ENCODE measurements at places on chromosomes 12 and 14.

DNA sequence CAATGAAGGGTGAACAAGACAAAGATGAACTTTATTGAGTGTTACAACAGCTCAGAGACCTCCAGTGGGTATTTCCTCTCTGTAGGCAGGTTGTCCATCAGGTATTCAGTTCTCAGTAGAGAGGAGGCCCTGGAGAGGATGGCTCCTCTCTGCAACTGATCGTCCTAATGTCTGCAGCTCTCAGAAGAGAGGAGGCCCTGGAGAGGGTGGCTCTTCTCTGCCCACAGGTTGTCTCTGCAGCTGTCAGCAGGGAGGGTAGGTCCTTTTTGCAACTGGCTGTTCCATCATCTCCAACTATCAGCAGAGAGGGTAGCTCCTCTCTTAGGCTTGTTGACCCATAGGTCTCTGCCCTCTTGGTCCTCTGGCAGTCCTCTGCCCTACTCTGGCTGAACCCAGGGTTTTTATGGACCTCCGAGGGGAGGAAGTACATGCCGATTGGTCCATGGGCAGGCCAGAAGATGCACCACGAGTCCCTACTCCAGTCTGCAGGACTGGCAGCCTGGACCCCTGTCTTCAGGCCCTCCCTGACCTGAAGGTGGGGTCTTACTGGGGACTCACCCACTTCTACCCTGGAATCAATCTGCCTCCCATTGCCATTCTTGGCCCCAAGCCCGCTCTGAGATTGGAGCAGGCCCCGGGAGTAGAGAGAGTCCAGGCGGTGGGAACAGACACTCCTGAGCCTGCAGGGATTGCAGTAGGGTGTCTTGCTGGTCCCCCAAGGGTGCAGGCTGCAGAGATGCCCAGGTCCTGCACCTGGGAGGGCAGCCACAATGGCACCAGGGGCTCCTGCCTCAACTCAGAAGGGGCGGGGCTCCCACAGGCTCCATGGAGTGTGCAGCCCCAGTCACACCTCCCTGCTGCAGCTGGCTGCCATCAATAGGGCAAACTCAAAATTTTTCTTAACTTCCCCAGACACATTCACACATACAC lies 2.3 kb downstream of the TMEM116 start:
- no peak for DNase-seq

GRCh38 chr14:105271224-105271890 lies 23.0 kb downstream of the BTBD6 start:
- no peak for DNase-seq

GRCh38 chr12:120793357-120793756 lies 67.7 kb downstream of the ACADS start:
- DNase-seq: no peak

GRCh38 chr12:124110372-124110883 lies 137.4 kb downstream of the ZNF664 start:
- no peak for DNase-seq

GRCh38 chr12:91009319-91009950 lies 4.7 kb upstream of the EPYC start:
- no peak for DNase-seq

- DNase-seq: no peak
Measured at GRCh38 chr14:60095781-60096450, 4.2 kb downstream of the PCNX4 start.

DNA sequence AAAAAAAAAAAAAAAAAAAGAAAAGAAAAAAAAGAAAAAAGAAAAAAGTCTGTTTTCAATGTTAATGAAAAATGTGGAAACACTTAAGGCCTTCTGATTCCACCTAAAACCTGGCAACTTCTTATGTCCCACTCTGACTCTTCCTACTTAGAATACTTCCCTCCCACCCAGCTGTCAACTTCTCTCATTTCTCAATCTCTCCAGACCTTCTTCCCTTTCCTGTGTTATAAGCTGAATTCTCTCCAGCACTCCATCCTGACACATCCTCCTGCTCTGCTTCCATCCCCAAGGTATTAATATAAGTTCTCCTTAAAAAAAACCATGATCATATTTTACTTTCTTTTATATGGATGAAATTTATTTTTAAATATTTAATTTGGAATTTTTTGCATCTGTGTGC lies 20.3 kb upstream of the TMTC1 start:
- no peak for DNase-seq

DNA sequence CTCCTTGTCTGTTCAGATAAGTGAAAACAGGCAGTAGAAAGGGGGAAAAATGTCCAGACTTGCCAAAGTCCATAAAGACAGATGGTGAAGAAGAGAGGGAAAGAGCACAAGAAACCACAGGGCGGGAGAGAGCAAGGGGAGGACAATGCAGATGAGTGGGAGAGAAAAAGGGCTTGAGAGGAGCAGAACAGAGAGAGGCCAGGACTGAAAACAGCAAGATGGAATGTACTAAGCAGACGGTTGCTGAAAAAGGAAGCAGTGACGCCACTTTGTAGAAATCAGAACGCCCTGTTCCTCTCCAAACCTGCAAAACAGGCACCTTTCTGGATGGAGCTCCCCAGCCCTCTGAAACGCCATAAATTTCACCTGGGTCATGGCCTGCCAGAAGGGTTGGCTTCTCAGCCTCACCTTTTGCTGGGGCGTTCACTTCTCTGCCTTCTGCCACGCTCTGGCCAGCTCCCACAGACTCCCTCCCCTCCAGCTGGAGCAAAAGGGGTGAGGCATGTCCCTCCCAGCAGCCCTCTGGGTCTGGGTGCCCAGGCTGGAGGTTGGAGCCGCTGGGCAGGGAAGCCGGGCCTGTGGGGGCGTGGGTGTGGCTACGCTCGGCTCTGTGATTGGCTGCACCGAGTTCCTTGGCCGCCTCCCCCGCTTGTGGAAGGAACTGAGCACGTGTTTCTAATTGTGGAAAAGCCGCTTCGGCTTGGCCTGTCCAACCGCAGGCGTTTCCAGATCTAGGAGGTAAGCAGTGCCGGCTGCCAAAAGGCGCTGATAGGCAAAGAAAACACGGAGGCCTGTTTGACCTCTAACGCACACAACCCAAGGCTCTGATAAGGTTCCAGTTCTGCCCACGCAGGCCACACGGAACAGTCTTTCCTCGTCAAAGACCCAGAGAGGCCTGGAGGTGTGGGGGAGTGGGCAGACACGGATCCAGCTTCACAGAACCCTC lies 29.3 kb downstream of the SLC7A8 start:
- DNase-seq: no peak

DNA sequence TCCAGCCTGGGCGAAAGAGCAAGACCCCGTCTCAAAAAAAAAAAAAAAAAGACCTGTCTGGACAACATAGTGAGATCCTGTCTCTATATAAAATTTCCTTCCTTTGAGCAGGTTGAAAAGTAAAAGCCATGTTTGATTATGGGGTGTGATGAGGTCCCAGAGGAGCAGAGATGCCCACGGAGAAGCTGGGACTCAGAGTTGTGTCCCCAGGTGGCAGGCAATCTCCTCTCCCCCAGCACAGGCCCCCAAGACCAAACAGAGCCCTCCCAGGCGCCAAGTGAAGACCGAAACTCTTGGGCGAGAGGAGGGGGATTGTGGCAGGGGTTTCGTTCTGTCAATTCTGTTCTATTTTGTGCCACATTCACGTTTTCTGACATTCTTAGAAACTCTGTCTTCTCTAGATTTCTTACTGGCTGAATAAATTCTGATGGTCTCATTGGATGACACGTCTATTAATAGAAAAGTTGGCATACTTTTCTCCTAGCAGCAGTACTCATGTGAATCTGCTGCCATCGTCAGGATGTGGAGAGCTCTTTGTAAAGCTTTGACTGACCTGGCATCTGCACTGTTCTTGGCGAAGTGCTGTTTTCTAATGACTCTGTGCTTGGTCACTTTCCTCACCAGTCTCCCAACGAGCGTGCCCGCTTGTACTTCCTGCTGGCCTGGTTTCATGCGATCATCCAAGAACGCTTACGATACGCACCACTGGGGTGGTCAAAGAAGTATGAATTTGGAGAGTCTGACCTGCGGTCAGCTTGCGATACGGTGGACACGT lies 43.4 kb downstream of the HSP90AA1 start:
- no peak for DNase-seq

DNA sequence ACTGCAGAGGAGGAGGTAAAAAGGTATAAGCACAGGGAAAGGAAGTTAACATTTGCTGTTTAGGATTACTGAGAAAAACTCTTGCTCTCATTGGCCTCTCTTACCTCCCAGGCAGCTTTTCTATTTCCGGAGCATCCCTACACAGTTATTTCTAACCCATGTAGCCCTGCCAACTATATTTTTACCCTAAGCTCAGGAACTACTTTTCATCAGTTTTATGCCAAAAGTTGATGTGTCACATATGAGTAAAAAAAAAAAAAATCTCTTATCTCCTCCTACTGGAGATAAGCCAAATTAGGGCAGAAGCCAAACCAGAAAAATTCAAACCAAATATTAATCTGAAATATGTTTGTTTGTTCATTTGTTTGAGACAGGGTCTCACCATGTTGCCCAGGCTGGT lies 34.4 kb upstream of the PSMA6 start:
- DNase-seq: no peak

DNA sequence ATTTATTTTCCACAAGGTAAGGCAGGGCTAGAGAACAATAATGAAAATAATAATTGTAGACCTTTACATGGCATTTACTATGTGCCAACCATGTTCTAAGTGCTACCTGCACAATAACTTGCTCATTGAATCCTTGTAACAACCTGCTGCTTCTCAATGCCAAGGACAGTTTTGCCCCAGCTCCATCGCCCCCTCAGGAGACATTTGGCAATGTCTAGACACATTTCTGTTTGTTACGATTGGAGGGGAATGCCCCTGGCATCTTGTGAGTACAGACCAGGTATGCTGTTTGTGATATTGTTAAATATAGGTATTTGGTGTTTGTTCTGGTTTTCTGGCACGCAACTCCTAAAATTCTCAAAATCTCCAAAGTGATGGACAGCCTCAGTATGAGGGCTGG lies 8.1 kb upstream of the ATXN2 start:
- no peak for DNase-seq

DNA sequence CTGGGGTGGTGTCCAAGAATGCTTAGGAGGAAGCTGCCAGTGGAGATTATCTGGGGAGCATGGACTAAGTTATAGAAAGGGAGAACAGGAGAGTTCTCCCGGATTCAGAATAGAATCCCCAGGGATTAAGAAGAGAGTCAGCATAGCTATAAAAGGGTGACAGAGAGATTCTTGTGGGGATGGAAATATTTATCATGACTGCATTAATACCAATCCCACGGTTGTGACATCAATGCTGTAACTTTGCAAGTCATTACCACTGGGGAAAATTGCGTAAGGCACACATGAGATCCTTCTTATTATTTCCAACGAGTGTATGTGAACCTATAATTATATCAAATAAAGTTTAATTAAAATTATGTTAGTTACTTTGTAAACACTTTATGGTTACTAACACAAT lies 447.9 kb upstream of the TMEM132C start:
- DNase-seq: no peak

GRCh38 chr12:52423661-52424500 lies 10.3 kb downstream of the KRT75 start:
- no peak for DNase-seq

- no peak for DNase-seq
Measured at GRCh38 chr12:128819293-128820144, 4.2 kb downstream of the SLC15A4 start.

- no peak for DNase-seq
Measured at GRCh38 chr14:39784461-39784860, 352.2 kb upstream of the FBXO33 start.

DNA sequence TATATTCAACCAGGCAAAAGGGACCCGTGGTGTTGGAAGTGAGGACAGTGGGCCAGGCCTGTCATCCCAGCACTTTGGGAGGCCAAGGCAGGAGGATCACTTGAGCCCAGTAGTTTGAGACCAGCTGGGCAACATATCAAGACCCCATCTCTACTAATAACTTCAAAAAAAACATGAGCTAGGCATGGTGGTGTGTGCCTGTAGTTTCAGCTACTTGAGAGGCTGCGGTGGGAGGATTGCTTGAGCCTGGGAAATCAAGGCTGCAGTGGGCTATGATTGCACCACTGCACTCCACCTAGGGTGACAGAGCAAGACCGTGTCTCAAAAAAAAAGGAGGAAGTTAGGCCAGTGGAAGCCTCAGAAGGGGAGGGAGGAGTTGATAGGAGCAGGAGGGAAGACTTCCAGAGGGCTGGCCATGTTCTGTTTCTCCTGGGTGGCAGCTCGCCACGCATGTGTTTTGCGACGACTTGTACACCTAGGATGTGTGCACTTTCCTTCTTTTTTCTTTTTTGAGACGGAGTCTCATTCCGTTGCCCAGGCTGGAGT lies 10.1 kb downstream of the SLC25A29 start:
- no peak for DNase-seq

GRCh38 chr12:47870175-47870781 lies 34.5 kb downstream of the VDR start:
- DNase-seq: no peak

GRCh38 chr14:68463299-68463698 lies 329.6 kb downstream of the ZFP36L1 start:
- no peak for DNase-seq

DNA sequence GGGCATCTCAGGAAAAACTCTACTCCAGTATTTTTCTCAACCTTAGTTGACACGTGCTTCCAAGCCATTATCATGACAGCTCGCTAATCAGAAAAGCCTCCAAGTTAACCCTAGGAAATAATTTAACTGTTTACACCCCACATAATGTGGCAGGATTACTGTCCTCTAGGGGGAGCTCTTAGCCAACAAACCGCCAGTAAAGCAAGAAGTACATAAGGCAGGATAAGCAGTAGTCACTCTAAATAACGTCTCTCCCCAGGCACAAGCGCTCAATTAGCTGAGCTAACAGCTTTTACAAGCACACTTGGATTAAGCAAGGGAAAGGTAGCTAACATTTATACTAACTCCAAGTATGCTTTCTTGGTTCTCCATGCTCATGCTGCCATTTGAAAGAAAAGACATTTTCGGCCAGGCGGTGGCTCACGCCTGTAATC lies 22.8 kb downstream of the APOBEC1 start:
- no peak for DNase-seq

- no peak for DNase-seq
Measured at GRCh38 chr12:70576341-70577282, 60.6 kb downstream of the PTPRB start.

GRCh38 chr14:68493152-68493911 lies 299.5 kb downstream of the ZFP36L1 start:
- DNase-seq: no peak

GRCh38 chr12:42145552-42146215 lies 1.0 kb upstream of the GXYLT1 start:
- no peak for DNase-seq

DNA sequence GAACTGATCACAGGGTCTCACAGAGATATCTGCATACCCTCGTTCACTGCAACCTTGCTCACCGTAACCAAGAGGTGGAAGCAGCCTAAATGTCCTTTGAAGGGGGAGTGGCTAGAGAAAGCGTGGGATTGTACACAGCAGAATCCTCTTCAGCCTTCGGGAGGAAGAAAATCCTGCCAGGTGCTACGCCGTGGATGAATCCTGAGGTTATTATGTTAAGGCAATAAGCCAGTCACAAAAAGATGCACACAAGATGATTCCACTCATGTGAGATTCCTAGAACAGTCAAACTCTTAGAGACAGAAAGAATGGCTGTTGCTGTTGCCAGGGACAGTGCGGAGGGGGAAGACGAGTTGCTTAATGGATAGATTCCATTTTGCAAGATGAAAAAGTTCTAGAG lies 39.6 kb upstream of the SFSWAP start:
- no peak for DNase-seq

- DNase-seq: no peak
Measured at GRCh38 chr14:37139710-37140109, 32.7 kb downstream of the SLC25A21 start.
